ENCODE measurements at places on chromosomes 5 and 9.

DNA sequence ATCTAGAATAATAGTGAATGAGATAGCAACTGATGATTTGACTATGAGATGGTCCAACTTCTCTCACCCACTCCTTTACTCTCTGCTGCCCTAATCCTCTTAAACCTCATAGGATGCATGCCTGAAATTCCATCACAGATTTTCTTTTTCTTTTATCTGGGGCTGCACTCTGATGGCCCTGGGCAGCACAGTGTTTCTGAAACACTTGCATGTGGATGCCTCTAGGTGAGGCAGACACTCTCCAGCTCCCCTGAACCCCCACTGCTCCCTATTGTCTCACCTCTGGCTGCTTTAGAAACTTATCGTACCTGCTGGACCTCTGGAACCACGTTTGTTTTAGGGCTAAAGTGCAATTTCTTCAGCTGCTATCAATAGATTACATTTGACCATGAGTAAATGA lies 67.5 kb downstream of the HTR4 start:
- DNase-seq, result no peak

GRCh38 chr9:125430161-125431011 lies 168.8 kb downstream of the GAPVD1 start:
- no peak for DNase-seq

DNA sequence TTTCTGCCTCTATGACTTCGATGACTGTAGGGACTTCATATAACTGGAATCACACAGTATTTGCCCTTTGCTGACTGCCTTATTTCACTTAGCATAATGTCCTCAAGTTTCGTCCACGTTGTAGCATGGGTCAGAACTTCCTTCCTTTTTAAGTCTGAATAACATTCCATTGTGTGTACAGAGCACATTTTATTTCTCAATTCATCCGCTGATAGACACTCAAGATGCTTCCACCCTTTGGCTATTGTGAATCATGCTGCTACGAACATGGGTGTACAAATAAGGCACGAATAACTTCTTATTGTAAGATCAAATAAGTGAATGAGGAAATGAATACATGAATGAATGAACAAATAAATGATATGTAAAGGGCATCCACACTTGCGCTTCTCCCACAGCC lies 13.0 kb downstream of the BARX1 start:
- no peak for DNase-seq

- DNase-seq, result no peak
These were observed 88.3 kb downstream of the RAPGEF1 start for GRCh38 chr9:131651599-131651998.

- DNase-seq, result no peak
These were observed 48.1 kb upstream of the CER1 start for GRCh38 chr9:14770592-14770991.

DNA sequence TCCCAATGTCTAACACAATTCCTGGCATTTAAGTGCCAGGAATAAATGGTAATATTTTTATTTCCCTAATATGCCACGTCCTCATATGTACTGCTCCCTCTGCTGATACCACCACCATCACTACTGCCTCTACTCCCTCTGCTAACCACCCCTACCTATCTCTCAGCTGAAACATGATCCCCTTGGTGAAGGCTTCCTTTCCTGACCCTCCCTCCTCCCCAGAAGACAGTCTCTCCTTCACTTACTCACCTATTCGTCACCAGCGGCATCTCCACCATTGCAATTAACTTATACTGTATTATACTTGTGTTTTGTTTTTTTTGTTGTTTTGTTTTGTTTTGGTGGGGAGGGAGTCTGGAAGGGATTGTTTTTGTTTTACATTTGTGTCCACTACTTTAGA lies 4.8 kb downstream of the DENND1A start:
- no peak for DNase-seq

DNA sequence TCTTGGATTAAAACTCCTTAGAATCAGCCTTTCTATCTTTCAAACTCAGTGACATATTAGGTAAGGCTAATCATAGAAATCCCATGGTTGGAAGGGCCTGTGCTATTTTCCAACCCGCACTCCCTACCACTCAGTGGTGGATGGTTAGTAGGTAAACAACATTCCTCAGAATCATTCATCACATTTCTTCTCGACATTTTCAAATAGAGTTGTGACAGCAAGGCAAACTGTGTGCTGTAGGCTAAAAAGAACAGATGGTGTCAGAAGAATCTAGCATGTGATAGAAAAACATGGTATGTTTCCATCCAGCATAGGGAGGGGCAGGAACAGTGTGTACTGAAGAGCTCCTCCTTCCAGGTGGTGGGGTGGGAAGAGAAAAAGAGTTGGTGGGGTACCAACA lies 227.3 kb upstream of the NMUR2 start:
- DNase-seq, result no peak

Data from liver (tissue), 10 donors.